ENCODE measurements at places on chromosomes 6 and 20. TPM values are rescaled to one million over a fixed set of nuclear protein-coding genes. Genes with fewer than 3 reads are reported as not detected.

The OR12D3 gene
- not detected for total RNA-seq

The MYLK2 gene
- total RNA-seq, result 55.9 TPM

The TRDN gene
- total RNA-seq, result 249 TPM

The MOXD1 gene
- total RNA-seq, result 17.6 TPM

GRCh38 chr6:45609141-45609638 lies 231.5 kb upstream of the SUPT3H start:
- DNase-seq, result no peak

DNA sequence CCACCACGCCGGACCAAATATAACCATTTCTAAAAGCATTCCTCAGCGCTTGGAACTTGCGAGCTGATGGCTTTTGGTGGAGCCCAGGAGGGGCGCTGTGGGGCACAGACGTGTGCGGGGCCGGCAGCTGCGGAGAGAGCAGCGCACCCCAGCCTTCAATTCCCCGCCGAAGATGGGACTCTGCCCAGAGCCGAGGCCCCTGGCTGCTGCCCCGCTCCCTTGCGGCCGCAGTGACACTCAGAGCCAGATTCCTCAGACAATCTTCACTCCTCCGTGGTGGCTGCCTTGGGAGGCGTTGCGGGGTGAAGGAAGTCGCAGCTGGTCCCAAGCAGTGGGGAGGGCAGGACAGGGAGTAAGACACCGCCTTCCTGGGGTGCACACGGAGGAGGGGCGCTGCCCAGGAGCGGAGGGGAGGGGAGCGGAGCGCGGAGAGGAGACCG lies 87.7 kb downstream of the TMEM242 start:
- DNase-seq, result peak; percentile 78

GRCh38 chr20:32670773-32671455 lies 2.8 kb downstream of the C20orf203 start:
- DNase-seq, result no peak

DNA sequence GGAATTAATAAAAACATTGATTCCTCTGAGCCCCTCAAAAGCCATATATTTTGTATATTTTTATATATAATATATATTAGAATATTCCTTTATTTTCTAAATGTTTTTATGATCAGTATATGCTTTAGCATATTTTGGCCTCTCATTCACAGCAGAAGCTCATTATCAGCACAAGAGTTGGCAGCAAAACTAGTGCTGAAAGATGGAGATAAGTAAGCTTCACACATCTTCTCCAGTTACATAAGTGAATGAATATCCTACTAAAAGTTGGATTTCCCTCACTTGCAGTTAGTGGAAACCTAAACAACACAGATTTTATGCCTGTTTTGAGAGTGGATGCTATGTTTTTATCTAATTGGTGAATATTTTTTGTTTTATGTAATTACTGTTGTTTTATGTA lies 1303.8 kb upstream of the ADGRB3 start:
- DNase-seq, result peak; percentile 3

DNA sequence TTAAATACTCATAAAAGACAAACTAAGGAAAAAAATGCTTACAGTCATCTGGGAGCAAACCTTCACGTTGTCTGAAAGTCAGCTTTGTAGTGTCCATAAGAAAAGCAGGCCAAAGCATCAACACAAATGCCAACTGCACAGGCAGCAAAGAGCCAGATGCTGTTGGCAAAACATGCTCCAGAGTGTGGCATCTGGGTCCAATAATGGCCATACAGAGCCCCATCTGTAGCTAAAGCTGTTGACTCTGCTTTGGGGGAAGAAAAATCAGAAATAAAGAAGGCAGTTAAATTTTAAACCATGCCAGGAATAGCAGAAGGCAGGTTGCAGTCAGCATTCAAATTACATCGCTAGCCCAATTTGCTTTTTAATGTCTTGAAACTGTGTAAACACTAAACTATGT lies 776.3 kb downstream of the EYS start:
- no peak for DNase-seq

DNA sequence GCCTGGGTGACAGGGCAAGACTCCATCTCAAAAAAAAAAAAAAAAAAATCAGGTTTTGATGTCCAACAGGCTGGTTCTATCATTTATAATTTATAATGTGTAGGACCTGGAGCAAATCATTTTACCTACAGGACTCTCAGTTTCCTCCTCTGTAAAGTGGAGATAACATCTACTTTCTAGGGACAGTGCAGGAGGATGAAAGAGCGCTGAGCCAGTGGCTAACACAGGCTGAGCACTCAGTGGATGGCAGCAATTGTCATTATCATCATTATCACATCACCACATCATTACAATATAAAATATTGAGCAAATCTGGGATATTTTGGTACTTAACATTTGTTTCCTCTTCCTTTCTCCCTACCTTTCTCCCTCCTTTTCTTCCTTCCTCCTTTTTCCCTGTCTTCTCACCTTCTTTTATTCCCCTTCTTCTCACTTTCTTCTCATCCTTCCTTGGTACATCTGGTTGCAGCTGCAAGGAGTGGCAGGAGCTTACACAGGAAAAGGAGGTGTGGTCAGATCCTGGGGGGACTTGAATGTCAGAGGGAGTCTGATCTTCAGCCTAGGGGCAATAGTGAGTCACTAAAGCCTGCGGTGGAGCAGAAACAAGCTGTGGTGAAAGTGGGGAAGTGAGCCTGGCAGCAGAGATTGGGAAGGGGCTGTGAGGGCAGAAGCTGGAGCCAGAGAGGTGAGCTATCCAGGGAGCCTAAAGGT lies 24.6 kb upstream of the CTNNBL1 start:
- no peak for DNase-seq

Measured in tongue (tissue), 3 donors.